ENCODE measurements at places on chromosomes 5 and 9.

GRCh38 chr5:163947848-163948666, 442.6 kb downstream of the MAT2B start:
- DNase-seq, result no peak

GRCh38 chr5:152303841-152304240, 101.2 kb downstream of the NMUR2 start:
- no peak for DNase-seq

GRCh38 chr9:131282688-131283422, 6.5 kb upstream of the FAM78A start:
- no peak for DNase-seq

- no peak for DNase-seq
Observed at GRCh38 chr5:10018201-10019069, 231.3 kb downstream of the ATPSCKMT start.

- no peak for DNase-seq
Observed at GRCh38 chr9:90100014-90100413, 495.2 kb downstream of the GADD45G start.

- no peak for DNase-seq
Observed at GRCh38 chr9:68648971-68649370, 56.1 kb upstream of the PIP5K1B start.
